ENCODE measurements at places on chromosomes 3 and 15. TPM values are rescaled to one million over a fixed set of nuclear protein-coding genes. Genes with fewer than 3 reads are reported as not detected.
A peak's percentile ranks its signal among the peaks of the same experiment; 100 is the strongest.

ITIH1 gene
- polyA plus RNA-seq = not detected

COL6A5 gene
- polyA plus RNA-seq = not detected

DNA sequence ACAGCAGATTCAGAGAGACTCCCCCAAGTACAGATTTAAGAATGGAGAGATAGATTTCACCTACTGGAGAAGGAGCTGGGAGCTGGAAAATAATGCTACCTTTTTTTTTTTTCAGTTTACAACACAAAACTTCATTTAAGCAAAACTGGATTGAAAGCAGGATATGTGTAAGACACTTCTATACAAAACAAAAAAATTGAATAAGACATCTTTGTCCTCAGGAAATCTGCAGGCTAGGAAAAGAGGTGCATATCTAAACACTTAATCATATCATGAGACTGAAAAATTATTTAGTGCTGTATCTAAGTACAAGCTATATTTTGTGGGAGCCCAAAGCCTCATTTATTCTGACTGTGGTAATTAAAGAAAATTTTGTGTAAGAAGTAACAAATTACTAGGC, 516.1 kb downstream of the ZIC1 start:
- no peak for DNase-seq

- peak; percentile 42 for DNase-seq
Measured at GRCh38 chr3:5162102-5162501, 25.4 kb upstream of the EDEM1 start.

DNA sequence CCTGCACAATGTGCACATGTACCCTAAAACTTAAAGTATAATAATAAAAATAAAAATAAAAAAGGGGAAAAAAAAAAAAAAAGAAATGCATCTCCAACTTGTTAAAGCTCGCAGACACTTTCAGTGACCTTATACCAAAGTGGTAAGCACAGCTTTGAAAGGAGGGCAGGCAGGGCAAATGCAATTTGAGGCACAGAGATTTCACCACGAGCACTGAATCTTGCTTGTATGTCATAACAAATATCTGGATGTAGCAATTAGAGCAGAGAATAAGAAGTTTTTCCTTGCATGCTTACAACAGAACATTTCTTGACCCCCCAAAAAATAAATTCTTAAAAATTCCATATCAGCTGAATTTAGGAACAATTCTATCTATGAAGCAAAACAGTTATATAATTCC, 66.5 kb downstream of the FBN1 start:
- no peak for DNase-seq

- peak; percentile 72 for DNase-seq
Measured at GRCh38 chr3:184371570-184372018, 6.4 kb downstream of the THPO start.

TASOR gene
- polyA plus RNA-seq = 37.6 TPM

RBPMS2 gene
- 1.3 TPM for polyA plus RNA-seq

Data from AG04450 (cell line).